ENCODE measurements at places on chromosomes 3 and 15. TPM values are rescaled to one million over a fixed set of nuclear protein-coding genes. Genes with fewer than 3 reads are reported as not detected.

- DNase-seq: no peak
These were observed 328.5 kb upstream of the PPP2R3A start for GRCh38 chr3:135637013-135637412.

DNA sequence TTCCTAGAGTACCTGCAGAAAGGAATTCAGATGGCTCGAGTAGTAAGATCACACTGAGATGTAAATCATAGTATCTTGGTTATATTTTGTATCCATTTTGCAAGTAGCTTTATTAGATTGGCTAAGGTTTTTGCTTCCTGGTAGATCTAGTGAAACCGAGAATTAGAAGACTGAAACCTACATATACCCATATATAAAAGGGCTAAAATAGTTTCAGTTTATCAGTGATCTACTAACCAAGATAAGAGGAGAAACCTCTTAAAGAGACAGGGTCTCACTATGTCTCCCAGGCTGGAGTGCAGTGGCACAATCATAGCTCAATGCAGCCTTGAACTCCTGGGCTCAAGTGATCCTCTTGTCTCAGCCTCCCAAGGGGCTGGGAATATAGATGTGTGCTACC, 135.3 kb downstream of the PCCB start:
- DNase-seq: no peak

ST3GAL6 gene
- 17.9 TPM for total RNA-seq

GPR27 gene
- total RNA-seq: 9.4 TPM

DNA sequence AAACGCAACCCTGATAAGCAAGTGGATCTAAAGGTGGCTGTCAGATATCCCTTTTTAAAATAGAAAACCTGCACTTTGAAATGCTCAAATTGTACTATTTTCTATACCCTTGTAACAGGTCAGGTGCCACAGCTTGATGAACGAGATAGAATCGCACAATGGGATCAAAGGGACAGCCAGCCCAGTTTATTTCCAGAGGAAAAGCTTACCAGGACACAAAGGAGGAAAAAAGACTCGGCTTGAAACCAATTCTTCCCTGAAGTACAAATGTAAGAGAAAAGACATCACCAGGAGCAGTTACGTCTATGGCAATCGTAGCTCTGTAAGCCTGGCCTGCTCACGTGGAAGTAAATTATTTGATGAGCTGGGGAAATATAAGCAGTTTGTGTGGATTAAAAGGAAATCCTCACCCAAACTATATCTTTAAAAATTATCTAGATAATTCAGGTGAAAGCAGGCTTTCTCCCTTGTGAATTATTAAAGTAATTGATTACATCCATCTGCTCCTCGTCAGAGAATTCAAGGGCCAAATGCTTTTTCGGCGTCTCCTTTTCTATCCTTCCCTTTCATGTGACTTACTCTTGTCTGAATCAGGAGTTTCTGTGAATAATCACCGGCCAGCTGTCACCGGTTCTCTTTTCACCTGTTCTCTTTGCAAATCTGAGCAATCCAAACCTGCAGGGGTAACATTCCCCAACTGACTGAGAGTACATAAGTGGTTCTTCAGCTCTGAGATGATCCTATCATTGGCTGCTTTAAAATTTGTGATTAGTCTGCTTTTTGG, 339.2 kb upstream of the ONECUT1 start:
- DNase-seq: no peak

DNA sequence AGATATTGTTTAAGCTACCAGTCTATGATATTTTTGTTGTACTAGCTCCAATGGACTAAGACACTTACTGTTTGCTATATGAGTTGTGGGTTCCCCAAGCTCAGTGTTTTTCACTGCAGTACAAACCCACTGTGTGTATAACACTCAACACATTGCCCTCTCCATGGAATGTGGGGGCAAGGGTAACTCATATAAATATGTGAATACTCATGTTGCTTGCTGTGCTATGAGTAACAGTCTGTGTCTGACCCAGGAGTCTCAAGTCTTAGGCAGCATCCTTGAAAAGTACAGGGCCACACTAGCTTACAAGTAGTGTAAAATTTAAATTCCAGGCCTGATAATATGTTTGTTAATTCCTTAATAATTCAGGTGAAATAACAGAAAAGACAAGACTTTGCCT, 22.5 kb upstream of the CNTN3 start:
- no peak for DNase-seq

- DNase-seq: no peak
These were observed 304.4 kb downstream of the DOCK3 start for GRCh38 chr3:50978991-50979667.

DNA sequence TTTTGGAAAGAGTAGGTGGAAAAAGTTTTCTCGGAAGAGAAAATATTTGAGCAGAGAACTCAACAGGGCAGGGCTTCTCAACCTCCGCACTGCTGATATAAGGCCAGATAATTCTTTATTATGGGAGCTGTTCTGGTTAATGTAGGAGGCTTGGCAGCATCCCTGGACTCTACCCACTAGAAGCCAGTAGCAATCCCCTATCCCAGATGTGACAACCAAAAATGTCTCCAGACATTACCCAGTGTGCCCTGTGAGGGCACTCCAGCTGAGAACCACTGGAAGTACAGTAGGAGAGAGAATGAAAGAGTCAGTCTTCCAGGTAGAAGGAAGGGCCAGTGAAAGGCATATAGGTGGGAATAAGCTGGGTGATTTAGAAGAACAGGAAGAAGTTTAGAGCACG, 647.8 kb upstream of the ADAMTS9 start:
- DNase-seq: no peak

DNA sequence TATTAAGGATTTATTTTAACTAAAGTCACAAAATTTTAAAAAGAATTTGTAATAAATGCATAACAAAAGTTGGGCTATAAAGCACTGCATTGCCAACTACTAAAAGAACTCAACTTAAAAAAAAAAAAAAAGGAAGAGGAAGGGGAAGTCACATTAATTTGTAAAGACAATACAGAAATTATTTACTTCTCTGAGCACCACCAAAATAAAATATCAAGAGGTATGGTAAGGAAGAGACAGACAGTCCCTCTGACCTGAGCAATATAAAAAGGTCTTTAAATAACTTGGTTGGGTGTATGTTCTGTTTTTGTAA, 83.5 kb downstream of the UACA start:
- no peak for DNase-seq

DNA sequence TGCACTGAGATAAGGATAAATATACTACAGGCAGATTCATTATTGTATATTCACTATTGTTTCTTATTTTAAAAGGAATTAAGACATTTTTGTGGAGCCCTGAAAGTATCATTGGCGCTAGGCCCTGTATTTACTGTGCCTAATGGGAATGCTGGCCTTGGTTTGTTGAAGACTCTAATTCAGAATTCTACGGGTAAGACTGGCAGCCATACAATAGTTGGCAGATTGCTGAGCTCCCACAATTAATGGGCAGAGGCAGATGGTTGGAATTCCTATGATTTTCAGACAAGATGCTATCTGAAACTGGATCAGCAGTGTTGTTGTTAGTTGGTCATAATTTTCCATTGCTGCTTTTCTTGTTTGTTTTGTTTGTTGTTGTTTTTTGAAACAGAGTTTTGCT, 14.7 kb downstream of the PGBD4 start:
- no peak for DNase-seq

- no peak for DNase-seq
These were observed 56.1 kb upstream of the MCF2L2 start for GRCh38 chr3:183484431-183485075.

ZBTB20 gene
- 13.9 TPM for total RNA-seq

- no peak for DNase-seq
These were observed 53.3 kb upstream of the RAB6B start for GRCh38 chr3:133948996-133949395.

DNA sequence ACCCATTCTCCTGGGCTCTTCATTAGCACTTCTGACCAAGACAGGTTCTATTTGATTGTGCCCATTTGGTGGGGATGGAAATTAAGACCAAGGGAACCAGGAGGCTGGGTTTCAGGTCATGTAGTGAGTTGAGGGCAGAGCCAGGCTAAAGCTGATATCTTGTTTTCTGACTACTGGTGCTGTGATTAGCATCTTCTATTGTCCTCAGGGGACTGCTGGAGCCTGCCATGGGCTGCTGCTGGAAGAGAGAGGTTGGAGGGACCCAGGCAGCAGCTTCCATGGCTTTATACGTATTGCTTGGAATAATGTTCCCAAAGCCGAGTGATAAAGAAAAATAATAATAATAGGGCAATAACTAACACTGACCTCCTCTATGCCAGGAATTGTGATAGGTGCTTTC, 211.4 kb upstream of the ROPN1 start:
- no peak for DNase-seq

DNA sequence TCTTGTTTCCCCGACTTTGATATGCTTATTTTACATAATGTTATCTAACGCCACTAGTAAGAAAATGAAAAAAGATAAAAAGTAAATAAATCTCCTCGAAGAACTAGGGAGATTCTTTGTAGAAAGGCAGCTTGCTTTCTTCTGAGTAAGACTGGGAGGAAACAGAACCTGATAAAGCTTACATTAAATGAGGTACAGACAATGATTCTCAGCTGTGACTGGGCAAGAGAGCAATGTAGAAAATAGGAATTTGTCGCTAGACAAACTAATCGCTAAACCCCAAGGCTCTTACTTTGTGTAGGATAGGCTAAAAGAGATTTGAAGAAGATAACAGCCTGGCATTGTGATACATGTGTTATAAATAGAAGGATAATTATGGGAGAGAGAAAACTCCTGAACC, 919.0 kb upstream of the ALCAM start:
- no peak for DNase-seq

IQCH gene
- total RNA-seq: 2.8 TPM

SEMA6D gene
- total RNA-seq: 11.8 TPM

All from neural crest cell (in vitro differentiated cells).